ENCODE measurements at places on chromosomes 7 and 10. TPM values are rescaled to one million over a fixed set of nuclear protein-coding genes. Genes with fewer than 3 reads are reported as not detected.

Gene PIK3AP1
- 5.9 TPM for total RNA-seq

DNA sequence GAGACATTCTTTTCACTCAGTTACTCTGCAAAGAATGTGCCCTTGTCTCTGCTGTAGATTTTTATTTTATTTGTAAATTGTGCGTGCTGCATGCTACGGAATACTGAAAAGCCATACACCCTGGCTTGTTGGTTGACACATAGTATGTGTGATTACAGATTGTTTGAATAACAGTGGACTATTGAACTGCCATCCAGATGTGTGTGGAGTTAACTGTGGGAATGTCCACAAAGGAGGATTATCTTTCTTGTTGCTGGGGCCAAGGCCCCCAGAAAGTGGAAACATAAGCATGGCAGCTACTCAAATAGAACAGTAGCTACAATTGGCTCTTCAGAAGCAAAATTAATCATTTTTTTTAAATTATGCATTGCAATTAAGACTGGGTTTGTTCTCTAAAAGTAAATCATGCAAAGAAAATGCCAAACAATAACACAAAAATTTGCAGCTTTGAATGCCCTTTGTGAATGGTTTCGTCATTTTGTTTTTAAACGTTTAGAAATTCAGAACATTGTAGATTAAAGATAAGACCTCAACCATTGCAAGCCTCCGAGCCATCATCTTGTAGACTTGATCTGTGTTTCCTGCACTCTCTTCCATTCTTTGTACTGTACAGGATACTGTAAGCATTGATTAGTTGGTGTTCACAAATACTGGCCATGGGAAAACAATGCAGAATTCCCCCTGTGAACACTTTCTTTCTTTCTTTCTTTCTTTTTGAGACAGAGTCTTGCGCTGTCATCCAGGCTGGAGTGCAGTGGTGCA, 210.3 kb upstream of the TCF7L2 start:
- no peak for DNase-seq

Gene LRIT1
- not detected for total RNA-seq

DNA sequence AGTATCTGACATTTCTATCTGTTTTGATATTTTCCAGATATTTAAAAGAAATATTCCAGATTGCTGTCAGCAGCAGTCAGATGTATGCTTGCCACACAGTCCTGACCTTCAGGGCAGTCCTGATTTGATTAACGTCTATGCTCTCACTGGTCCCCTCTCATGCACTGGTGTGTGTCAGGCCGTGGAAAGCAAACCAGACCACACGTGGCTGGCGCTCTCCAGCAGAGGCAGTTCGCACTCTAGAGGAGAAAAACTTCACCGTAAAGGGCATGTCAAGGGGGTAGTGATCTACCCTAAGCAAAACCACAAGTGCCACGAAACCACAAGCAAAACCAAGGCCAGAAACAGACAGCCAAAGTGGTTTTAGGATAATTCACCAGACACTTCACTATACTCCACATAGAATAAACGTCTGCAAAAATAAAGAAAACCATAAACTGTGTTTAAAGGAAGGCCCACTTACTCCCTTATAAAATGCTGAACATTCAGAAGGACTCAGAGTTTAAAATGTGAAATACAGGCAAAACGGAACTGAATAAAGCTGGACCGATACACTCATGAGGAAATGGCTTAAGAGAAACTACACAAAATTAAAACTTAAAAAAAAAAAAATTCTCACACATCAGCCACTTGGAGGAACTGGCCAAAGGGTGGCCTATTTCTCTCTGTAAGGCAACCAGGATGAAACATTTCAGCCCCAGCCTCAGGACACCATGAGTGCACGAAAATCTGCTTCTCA, 26.4 kb downstream of the PARP12 start:
- DNase-seq = no peak

GRCh38 chr10:93420944-93421825, 60.9 kb downstream of the MYOF start:
- no peak for DNase-seq

Gene SLC39A12
- not detected for total RNA-seq

GRCh38 chr7:55516409-55516808, 55.9 kb downstream of the VOPP1 start:
- no peak for DNase-seq

Gene CLEC2L
- not detected for total RNA-seq

DNA sequence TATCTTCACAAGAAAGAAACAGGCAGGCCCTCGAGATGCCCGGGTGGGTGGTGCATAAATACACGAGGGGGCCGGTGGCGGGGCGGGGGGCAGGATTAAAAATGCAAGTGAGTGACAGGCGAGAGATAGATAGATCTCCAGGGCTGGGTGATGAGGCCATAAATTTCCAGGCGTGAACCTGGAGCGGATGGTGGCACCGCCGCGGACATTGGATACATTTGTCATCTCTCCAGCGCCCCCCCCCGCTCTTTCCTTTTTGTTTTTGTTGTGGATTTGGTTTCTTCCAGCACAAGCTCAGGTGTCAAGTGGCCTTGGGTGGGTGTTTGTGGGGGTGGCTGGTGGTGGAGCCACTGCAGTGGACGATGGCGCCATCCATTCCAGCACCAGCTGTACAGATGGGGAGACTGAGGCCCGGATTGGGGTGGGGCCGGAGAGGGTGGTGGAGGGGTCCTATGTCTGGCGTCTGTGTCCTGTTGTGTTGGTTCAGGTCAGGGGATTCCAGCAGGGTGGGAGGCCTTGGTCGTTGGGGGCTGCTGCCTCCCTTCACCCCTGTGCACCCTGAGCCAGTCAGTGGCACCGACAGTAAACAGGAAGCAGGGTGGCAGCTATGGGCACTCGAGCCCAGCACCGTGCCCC, 2.9 kb downstream of the ELFN1 start:
- no peak for DNase-seq

Gene HELLS
- total RNA-seq = 8.3 TPM

DNA sequence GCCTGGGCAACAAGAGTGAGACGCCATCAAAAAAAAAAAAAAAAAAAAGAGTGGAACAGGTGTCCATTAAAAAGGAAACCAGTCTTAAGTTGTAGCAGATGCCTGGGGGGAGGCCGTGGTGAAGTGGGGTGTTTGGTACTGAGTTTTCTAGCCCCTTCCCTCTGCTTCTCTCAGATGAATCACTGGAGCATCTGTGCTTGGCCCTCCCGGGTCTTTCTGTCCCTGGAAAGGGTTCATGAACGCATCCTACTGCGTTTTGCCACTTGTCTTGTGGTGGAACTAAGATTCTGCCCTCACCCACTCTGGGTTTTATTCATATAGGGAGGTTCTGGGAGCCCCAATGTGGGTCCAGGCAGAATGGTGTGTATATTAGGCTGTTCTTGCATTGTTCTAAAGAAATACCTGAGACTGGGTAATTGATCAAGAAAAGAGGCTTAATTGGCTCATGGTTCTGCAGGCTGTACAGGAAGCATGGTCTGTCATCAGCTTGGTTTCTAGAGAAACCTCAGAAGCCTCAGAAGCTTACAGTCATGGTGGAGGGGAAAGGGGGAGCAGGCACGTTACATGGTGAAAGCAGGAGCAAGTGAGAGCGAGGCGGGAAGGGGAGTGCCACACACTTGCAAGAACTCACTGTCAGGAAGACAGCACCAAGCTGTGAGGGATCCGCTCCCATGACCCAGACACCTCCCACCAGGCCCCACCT, 63.5 kb downstream of the CAMK1D start:
- DNase-seq = no peak

DNA sequence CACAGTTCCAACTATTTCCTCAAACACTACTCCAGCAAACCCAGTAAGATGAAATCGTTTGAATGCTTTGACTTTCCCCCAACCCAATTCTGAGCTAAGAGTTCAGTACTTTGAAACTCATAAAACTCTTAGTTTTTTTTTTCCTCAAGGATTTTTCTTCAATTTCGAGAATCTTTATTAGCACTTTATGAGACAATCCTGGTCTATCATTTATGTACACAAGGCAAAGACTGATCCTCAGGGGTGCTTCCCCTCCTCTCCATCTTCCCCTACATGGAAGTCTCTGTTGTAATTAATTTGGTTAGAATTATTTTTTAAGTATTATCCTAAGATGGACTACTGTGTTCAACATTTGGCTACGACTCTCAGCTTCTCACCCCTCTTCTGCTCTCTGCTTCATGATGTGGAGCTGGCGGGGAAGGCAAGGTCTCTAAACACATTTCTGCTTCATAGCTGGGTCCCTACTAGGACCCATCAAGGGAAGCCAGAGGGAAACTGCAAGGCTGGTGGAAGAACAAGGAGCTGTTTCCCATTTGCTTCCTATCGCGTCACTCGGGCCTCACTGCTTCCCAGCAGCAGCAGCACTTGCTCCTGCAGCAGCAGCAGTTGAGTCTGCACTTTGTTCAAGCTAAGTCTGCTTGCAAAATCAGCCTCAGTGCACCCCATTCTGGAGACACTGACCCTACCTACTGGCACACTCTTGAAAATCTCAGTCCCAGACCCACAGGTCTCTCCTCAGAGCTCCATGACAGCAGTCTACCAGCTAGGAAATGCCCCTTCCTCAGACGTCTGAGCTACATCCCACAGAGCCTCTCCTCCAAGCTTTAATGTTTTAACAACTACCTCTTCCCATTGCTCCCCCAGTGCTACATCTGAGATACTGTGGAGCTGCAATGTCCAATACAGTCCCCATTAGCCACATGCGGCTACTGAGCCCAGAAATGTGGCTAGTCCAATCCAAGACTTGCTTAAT, 90.0 kb downstream of the CHCHD3 start:
- no peak for DNase-seq

- DNase-seq = no peak
Measured at GRCh38 chr7:76225379-76225778, 23.7 kb downstream of the SRRM3 start.

Gene HOXA1
- total RNA-seq = 0.74 TPM

Gene AGBL3
- total RNA-seq = 4.9 TPM

Gene TMEM176A
- 43.7 TPM for total RNA-seq

DNA sequence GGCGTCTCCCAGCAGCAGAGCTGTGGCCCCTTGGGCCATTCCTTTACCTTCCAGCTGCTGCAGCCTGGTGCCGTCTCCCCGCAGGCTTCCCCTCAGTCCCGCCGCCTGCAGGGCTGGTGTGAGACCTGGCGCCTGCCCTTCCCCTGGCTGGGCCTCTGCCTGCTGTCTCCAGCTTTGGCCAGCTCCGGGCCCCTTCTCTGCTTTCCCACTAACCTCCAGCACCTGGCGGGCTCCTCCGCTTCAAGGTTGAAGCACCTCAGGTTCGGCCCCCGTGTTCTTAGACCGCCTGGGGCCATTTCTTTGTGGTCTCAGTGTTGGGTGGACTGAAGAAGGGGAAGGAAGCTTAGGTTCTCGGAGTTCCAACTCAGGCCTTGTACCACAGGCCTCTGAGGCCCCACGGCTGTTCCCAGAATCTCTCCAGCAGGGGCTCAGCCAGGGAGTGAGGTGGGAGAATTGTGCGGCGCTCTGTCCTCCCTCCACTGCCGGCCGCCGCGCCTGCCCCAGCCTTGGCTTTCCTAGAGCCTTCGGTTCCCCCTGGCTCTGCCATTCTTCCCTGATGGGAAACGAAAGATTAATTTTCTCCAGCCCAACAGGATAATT, 30.3 kb downstream of the GBX1 start:
- DNase-seq = no peak

Gene GIMAP4
- total RNA-seq = 25.3 TPM

DNA sequence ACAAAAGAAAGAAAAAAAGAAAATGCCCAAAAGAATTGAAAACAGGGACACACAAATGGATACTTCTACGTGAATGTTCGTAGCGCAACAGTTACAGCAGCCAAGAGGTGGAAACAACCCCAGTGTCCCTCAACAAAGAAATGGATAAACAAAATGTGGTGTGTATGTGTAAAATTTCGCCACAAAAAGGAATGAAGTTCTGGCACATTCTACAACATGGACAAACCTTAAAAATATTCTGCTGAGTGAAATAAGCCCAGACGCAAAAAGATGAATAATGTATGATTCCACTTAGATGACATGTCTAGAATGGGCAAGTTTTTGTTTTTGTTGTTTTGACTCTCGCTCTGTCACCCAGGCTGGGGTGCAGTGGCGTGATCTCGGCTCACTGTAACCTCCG, 10.9 kb downstream of the UCMA start:
- no peak for DNase-seq

GRCh38 chr10:86450806-86451603, 70.6 kb downstream of the WAPL start:
- DNase-seq = no peak

Gene GRID2IP
- total RNA-seq = not detected

GRCh38 chr7:135335628-135336139, 102.0 kb downstream of the STRA8 start:
- no peak for DNase-seq

DNA sequence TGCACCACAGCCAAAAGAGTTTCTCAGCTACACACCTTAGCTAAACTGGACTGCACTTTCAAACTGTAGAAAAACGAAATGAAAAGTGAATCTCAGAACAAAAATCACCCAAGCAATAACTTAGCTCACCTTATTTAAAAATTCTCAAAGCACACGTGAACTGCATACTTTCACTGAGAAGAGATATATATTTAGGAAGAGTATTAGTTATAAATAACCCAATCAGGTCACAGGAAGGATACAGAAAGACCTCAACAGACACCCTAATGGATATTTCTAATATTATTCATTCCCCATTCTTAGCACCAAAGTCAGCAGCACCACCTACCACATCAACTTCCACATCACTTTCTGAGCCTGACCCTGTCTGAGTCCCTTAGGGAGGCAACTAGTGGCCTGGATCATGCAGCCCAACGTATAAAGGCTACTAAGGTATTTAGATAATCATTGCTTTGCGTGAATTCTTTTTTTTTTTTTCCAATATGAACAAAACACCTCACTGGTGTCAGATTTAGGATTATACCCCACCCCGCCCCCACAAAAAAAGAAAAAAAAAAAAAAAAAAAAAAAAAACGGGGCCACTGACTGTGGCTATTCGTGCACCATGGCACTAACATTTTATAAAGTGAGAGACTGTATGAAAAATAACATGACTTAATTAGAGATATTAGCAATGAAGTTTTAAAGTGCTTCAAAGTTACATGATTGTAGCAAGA, 2.6 kb downstream of the ABI1 start:
- DNase-seq = no peak

Gene USP54
- total RNA-seq = 27.7 TPM

Gene GLI3
- total RNA-seq = 24.6 TPM

- no peak for DNase-seq
Measured at GRCh38 chr7:1444925-1445322, 14.3 kb downstream of the MICALL2 start.

DNA sequence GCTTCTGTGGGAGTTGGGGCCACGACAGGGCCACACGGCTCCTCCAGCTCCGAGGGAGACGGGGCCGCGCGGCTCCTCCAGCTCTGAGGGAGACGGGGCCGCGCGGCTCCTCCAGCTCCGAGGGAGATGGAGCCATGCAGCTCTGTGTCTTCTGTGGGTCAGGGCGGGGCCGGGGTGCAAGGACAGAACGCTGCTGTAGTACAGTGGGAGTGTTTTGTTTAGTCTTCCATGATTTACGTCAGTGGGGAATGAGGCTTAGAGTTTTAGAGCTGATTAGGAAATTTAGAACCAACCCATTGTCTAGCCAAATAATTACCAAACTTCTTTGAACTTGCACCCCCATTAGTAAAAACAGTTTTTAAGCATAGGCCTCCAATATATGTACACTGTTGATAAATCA, 32.9 kb upstream of the PRKAR1B start:
- no peak for DNase-seq

GRCh38 chr7:130040576-130040975, 10.6 kb downstream of the ZC3HC1 start:
- no peak for DNase-seq

GRCh38 chr10:4883079-4883739, 57.2 kb downstream of the AKR1E2 start:
- DNase-seq = no peak

Gene OR6B1
- total RNA-seq = not detected

- no peak for DNase-seq
Measured at GRCh38 chr10:84333864-84334451, 5.6 kb downstream of the CCSER2 start.

Measured in vagina (tissue), 2 donors.